ENCODE measurements at places on chromosomes 4 and X.
A peak's percentile ranks its signal among the peaks of the same experiment; 100 is the strongest.

- DNase-seq = no peak
Measured at GRCh38 chrX:153225438-153226098, 46.5 kb downstream of the MAGEA1 start.

DNA sequence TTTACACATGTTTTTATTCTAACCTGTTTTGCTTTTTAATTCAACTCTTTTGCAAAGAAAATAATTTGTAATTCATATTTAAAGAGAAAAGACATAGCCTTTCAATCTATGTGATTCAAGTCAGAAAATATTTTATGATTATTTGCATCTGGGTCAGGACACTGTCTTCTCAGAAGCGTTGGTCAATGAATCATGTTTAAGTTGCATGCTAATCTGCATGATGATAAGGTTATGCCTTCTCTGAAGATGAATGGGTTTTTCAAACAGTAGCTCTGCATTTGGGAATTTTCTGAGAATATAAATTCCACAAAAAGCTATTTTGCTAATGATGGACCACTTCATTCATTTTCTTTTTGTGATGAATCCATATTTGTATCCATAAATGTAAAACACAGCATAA is 282.5 kb downstream of the TMA16 start:
- DNase-seq = no peak

- DNase-seq = no peak
Measured at GRCh38 chr4:57151481-57151880, 41.3 kb upstream of the IGFBP7 start.

DNA sequence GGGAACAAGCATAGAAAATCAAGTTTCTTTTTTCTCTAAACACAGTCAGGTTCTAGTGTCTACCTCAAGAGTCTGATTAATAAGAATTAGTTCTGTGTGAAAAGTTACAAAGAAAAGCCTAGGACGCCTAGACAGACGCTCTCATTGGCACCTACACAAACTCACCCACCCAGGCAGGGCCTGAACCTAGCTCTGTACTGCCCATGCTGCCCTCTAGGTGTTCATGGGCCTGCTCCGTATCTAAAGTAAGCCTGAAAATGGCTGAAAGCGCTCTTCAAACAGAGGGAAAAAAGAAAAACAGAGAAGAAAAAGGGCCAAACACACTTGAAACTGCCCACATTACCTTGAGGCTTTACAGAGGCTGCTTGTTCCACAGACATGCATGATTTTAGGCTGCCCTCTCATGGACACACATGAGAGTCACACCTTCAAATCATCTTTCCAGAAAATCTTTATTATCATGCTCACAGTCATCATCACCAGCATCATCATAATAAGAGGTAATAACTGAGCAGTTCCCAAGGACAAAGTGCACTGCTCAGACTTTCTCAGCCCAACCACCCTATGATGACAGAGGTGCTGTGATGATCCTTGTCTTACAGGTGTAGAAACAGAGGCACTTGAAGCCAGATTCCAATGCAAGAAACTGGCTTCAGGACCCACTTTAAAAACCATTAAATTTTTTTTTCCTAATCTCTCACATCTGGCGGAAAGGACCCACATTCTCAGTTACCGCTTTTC is 49.6 kb downstream of the MAP7D2 start:
- peak; percentile 30 for DNase-seq

- DNase-seq = no peak
Measured at GRCh38 chr4:7857993-7858392, 81.7 kb downstream of the AFAP1 start.

GRCh38 chr4:98516441-98517217 is 141.8 kb downstream of the TSPAN5 start:
- DNase-seq = no peak

GRCh38 chrX:14832586-14832985 is 40.3 kb downstream of the FANCB start:
- no peak for DNase-seq

GRCh38 chr4:156643826-156644225 is 327.8 kb downstream of the PDGFC start:
- no peak for DNase-seq

DNA sequence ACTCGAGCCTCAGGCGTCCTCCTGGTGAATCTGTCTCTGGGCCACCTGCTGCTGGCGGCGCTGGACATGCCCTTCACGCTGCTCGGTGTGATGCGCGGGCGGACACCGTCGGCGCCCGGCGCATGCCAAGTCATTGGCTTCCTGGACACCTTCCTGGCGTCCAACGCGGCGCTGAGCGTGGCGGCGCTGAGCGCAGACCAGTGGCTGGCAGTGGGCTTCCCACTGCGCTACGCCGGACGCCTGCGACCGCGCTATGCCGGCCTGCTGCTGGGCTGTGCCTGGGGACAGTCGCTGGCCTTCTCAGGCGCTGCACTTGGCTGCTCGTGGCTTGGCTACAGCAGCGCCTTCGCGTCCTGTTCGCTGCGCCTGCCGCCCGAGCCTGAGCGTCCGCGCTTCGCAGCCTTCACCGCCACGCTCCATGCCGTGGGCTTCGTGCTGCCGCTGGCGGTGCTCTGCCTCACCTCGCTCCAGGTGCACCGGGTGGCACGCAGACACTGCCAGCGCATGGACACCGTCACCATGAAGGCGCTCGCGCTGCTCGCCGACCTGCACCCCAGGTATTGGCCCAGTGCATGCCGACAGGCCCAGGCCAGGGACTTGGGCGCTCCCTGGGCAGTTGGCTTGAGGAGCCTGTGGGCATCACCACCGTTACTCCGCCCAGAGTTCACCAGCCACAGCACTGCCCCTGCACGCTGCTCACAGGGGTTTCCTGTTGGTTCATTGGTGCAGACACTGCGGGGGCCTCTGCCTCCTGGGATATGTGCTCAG is 1.1 kb downstream of the GPR78 start:
- DNase-seq = no peak

GRCh38 chrX:120671963-120672362 is 42.1 kb upstream of the C1GALT1C1 start:
- no peak for DNase-seq

DNA sequence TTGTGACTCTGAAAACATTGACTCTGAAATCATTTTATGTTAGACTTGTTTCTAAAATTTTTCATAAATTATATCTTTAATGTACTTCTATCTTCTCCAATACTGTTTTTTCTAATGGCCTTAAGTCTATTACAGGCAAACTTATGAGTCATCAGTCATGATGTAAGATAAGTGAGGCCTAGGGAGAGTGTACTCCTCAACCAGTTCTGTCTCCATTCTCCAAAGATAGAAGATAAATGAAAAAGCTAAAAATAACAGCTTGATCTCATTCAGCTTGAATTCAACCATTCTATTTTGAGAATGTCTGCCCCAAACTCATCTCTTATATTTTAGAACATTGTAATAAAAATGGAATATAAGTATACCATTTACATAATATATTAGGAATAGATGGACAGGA is 34.5 kb downstream of the STBD1 start:
- DNase-seq = peak; percentile 23

- DNase-seq = no peak
Measured at GRCh38 chr4:3221184-3221494, 27.8 kb upstream of the MSANTD1 start.

DNA sequence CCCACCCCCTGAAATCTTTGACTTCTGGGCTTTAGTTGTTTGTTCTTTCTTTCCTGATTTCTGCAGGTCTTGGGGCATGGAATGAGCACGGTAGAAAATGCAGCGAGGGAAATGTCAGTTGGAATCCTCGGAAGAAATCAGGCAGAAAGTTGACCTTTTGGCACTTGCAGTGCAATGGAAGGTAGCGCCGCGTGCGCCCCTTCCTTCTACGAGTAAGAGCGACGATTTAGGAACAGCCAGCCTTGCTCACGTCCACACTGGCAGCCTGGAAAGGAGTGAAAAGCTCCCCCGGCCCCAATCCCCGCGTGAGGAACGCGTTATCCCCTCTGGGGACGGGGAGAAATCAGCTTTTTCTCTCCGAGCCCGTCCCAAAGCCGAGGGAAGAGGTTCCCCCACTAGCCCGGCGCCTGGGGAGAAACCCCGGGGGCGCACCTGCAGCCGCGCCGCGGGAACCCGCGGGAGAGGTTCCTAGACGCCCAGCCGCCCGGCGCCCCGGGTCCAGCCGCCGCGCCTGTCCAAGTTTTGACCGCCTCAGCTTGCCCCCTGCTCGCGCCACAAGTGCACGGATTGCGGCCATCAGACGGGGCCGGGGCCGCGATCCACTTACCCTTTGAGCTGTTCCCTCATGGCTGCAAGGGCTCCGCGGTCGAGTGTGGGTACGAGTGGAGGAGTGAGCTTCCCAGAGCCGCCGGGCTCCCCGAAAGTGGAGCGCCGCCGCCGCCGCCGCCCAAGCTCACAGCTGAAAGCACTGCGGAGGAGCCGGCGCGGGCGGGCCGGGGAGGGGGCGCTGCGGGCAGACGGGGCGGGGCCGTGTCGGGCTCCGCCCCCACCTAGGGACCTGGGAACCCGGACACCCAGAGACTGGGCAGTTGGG is 194.6 kb upstream of the FTHL17 start:
- peak; percentile 49 for DNase-seq

DNA sequence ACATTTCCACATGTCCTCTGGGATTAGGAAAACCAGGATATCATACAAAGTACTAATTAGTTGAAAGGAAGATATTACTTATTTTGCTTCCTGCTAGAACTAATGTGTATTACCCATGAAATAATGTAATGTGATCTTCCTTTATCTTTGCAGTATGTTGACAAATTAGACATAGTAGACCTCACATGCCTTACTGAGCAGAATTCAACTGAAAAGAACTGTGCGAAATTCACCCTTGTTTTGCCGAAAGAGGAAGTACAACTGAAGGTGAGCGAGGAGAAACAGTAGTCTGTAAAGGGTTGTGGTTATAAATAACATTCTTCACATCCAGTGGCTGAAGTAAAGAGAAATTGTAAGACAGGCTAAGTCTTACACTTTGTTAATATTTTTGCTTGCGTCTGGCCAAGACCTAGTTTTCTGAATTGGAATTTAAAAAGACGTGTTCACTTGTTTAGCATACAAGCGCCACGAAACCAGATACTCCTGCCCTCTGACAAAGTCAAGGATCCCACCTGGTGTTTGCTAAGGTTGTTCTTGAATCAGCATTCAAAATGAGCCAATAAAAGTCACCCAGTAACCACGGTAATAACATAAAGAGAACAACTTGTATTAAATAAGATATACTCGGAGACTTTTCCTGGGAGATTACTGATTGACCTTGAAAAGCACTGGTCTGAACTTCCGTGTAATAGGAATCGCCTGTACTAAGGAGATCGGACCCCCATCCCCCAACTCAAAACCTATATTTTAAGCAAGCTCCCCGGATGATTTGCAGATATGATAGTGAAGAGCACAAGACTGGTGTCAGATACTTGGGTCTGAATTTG is 16.9 kb downstream of the STAP1 start:
- no peak for DNase-seq

DNA sequence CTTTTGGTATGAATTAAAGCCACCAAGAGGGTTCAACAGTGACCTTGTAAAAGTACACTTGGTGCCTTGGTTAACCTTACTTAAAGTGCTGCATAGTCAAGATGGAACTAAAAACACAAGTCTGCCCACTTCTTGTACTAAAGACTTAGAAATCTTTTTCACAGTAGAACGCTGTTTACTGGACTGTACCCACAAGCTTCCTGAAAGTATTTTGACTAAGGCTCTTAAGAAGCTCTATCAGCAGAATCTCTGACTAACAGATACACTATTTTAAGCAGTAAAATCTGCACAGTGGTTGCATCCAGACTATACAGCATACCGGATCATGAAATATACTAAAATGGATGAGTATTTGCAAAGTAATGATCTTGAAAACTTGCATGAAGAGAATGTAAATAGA is 7.2 kb downstream of the RAB28 start:
- peak; percentile 49 for DNase-seq

DNA sequence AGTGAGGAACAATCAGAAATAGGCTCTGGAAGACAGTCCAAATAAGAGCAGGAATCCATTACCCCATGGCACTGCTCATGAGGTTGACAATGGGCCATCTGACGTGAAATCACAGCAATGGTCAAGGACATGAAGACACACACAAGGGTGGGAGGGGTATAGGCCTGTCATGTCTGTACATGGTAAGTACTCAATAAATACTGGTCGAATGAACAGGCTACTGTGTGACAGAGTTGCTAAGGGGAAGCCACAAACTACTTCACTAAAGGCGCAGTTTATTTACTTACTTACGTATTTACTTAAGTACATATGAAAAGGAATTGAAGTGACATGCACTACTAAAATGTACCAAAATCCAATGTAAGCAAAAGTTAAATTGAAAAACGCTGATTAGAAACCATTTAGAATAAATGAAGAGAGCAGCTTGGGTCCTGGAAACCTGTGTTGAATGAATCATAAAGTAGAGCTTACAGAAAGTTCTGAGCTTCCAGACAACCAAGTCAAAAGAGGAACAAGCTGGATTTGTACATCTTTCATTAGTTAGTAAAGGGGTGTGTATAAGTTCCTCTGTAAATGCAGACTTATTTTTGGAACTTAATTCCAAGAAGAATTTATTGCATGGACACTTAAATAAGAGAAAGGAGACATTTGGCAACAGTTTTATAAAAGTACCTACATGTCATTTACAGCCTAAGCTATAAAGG is 32.7 kb downstream of the ALPK1 start:
- no peak for DNase-seq

Data from ACHN (cell line).